Substantia nigra (tissue), 51 donors: ENCODE measurements at places on chromosomes 3 and 15.

DNA sequence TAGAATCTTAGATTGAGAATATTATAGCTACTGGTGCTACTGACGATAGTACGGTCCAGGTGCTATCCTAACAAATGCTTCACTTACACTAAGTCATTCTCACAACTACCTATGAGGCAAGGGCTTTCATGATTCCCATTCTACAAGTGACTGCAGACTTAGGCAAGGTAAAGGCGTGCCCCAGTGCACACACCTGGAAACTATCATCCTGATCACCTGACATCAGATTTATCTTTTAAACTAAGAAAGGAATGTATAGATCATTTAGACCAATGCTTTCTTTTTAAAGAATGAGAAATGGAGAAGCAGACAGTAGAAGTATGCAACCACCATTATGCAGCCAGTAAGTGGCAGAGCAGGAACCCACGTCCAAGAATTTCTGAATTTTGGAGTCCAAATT is 59.2 kb upstream of the LRRN1 start:
- DNase-seq = no peak

DNA sequence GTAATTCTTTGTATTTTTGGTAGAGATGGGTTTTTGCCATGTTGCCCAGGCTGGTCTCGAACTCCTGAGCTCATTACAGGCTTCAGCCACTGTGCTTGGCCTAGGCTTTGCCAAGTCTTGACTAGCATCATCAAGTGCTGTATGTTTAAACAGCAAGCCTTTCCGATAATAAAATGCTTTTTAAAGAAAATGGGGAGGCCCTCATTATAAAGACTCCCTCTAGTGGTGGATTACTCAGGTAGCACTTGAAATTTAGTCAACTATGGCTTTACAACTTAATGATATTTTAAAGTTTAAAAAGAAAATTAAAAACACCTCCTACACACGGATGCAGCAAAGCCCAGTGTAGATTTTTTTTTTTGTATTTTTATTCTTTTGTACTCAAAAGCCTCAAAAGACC is 213.6 kb downstream of the GAP43 start:
- DNase-seq = no peak

- no peak for DNase-seq
These were observed 1142.2 kb downstream of the IGSF11 start for GRCh38 chr3:117892431-117892841.

DNA sequence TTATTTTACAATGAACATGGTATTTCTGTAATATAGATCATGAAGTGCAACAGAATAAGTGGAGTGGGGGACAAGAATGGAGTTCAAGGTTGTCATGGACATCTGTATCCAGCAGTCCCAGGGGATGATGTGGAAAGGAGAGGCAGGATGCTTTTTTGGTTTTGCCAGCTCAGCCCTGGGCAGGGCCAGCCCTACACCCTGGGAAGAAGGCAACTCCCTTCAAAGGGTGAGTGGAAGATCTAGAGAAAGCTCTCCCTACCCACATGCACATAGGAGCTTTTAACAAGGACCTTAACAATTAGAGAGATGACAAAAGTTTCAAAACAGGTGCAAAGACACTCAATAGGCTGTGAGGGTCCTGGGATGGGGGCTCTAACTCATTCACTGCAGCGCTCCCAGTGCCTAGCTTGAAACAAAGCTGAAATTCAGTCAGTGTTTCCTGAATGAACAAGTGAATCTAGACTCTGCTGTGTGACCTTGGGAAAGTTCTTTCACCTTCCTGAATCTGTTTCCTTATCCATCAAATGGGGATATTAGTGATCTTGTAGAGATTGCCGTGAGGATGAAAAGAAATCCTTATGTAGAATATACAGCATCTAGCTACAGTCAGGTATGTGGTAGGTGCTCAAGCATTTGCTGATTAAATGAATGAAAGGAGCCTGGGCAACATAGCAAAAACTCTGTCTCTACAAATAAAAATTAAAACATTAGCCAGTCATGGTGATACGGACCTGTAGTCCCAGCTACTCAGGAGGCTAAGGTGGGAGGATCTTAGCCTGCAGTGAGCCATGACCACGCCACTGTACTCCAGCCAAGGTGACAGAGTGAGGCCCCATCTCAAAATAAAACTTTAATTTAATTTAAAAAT is 14.3 kb downstream of the BHLHE40 start:
- DNase-seq = no peak

GRCh38 chr15:36430280-36430679 is 149.1 kb upstream of the CDIN1 start:
- DNase-seq = no peak

DNA sequence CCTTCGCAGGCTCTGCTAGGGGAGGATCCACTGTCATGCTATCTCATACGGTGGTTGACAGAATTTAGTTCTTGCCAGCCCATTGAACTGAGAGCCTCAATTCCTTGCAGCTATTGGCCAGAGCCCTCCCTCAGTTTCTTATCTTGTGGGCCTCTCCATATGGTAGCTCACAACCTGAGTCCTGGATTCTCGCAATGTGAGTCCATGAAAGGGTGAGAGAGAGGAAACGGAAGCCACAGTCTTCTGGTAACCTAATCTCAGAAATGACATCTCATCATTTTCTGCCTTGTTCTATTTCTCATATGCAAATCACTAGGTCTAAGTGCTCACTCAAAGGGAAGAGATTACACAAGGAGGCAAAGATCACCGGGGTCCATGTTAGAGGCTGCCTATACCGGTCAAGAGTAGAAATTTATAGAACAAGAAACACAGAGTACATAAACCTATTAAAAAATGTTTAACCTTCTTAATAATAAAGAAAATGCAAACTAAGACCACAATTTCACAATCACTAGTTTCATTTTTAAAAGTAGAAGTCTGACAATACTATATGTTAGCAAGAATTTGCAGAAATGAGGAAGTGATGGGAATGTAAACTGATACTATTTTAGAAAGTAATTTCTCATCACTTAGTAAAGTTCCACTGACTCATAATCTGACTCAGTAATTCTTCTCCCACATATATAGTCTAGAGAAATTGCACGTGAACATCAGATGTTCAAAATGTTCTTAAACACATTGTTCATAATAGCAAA is 378.4 kb upstream of the AGTR1 start:
- DNase-seq = no peak

- no peak for DNase-seq
These were observed 66.8 kb upstream of the PXYLP1 start for GRCh38 chr3:141164852-141165251.

GRCh38 chr3:4850928-4851265 is 128.3 kb upstream of the BHLHE40 start:
- no peak for DNase-seq

GRCh38 chr3:71129611-71130431 is 453.7 kb downstream of the FOXP1 start:
- no peak for DNase-seq

- DNase-seq = no peak
These were observed 146.1 kb upstream of the LPP start for GRCh38 chr3:188007897-188008296.

GRCh38 chr3:131925571-131925970 is 109.2 kb downstream of the CPNE4 start:
- no peak for DNase-seq

- DNase-seq = no peak
These were observed 281.9 kb downstream of the TLE3 start for GRCh38 chr15:69815793-69816192.

GRCh38 chr15:95485367-95485766 is 845.1 kb upstream of the NR2F2 start:
- DNase-seq = no peak

- no peak for DNase-seq
These were observed 5.6 kb downstream of the PCYT1A start for GRCh38 chr3:196281962-196282361.

DNA sequence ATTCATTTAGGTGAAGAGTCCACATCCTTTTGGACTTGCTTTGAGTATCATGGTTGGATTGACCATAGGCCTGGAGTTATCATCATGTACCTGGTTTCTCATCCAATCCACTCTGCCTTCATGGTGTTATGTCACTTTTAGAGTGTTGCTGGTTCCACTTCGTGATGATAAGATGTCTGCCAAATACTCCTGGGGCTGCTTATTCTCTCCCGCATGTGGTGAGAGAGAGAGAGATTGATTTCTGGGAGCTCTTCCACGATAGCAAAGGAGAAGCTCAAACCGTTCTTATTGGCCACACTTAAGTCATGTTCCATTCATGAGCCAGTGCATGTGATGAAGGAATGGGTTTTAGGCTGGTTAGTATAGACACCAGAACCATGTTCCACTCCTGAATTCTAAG is 47.6 kb downstream of the MITF start:
- no peak for DNase-seq

DNA sequence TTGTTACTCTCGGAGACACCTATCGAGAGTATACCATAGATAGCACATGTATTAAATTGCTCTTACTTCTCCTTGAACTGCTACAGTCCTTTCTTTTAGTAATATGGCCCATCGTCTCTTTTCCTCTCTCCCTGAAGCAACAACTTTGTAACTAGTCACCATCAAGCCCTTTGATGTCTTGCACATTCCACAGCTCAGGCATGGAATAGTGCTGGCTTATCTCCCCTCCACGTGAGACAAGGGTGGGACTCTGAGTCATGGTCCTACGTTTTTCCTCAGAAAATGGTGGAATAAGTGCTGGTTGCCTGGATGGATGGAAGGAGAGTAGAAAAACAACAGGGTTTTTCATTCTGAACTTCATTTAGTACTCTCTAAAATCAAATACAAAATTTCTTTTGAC is 163.3 kb upstream of the MBNL1 start:
- DNase-seq = no peak

DNA sequence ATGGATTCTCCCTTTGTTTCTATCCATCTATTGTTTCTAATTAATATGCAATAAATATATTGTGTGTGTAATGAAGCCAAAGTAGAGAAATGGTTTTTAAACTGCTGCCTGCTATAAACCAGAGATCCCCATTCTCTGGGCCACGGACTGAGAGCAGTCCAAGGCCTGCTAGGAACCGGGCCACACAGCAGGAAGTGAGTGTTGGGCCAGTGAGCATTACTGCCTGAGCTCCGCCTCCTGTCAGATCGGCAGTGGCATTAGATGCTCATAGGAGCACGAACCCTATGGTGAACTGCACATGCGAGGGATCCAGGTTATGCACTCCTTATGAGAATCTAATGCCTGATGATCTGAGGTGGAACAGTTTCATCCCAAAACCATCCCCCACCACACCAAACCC is 85.2 kb upstream of the POMGNT2 start:
- DNase-seq = no peak

GRCh38 chr3:134552784-134553183 is 66.9 kb downstream of the CEP63 start:
- DNase-seq = no peak

DNA sequence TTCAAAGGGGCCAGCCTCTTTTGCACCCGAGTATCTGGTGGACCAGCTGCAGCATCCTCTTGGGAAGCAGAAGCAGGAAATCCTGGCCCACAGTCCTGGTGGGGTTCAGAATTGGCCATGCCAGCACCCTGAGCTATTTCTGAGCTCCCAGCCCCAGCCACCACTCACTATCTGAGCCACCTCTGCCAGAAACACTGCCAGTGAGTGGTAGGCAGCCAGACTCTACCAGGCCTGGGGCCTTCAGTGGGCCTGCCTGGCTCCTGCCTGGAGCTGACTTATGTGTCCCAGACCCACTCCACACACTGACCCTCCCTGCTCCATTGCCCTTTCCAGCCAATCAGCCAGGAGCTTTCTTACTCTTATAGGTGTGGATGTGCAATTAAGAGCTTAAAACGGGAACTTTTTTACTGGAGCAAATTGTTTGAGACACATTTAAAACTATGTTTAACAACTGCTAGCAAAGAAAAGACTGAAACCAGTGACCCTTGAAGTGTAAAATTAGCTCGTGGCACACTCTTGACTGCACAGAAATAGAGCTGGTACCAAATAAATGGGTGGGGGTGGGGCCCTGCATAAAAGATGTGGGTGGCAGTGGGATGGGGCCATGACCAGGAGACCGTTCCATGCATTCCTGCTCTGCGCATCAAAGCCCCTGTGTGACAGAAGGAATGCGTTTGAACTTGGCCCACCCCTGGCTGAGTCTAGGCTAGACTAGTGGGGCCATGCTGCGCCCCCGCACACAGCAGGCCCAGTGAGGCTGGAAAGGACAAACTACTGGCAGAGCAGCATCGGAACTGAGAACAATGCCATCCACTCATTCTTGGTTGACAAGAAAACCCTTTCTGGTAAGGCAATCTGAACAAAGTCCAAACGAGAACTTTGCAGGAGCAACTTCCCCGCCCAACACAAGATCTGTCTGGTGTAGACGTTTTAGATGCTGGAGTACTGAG is 48.0 kb downstream of the CTNNB1 start:
- no peak for DNase-seq

GRCh38 chr3:178560759-178561158 is 24.5 kb downstream of the KCNMB2 start:
- DNase-seq = no peak

- no peak for DNase-seq
These were observed 2.2 kb downstream of the MBNL1 start for GRCh38 chr3:152270937-152271336.

GRCh38 chr15:70240820-70241430 is 143.2 kb upstream of the TLE3 start:
- DNase-seq = no peak

GRCh38 chr3:115280506-115280905 is 133.4 kb upstream of the ZBTB20 start:
- no peak for DNase-seq

DNA sequence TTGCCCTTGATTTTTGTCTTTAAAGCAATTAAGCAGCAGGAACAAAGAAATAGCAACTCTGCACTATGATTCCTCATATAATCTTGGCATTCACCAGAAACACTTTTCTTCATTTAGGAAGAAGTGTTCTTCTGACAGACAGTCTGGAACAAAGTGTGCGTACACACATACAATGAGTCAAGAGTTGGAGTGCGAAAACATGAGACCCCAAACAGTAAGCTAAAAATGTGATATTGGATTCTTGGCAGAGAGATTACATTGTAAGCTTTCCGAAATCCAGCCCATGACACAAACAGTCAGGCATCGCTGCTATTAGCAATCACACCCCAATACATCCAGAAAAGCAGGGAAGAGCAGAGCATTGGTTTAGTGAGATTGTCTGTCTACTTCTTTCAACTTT is 306.7 kb upstream of the TBC1D5 start:
- DNase-seq = no peak

GRCh38 chr3:18634461-18634860 is 209.3 kb upstream of the SATB1 start:
- no peak for DNase-seq

DNA sequence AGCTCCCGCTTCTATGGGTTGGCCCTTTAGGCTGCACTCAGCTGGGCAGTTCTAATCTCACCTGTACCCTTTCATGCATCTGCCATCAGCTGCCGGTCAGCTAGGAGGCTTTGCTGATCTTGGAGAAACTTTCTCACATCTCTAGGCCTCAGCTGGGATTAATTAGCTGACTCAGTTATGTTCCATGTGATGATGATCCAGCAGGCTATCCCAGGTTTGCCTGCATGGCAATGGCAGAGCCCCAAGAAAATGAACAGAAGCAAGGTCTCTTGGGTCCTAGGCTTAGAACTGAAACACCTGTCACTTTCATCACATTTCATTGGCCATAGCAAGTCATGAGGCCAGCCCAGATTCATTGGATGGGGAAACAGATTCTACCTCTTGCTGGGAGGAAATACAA is 304.6 kb upstream of the TBC1D5 start:
- DNase-seq = no peak

- DNase-seq = no peak
These were observed 52.7 kb upstream of the LMOD3 start for GRCh38 chr3:69174871-69175737.
